Esophagus squamous epithelium (tissue), 5 donors: ENCODE measurements at places on chromosomes 5 and 9.

DNA sequence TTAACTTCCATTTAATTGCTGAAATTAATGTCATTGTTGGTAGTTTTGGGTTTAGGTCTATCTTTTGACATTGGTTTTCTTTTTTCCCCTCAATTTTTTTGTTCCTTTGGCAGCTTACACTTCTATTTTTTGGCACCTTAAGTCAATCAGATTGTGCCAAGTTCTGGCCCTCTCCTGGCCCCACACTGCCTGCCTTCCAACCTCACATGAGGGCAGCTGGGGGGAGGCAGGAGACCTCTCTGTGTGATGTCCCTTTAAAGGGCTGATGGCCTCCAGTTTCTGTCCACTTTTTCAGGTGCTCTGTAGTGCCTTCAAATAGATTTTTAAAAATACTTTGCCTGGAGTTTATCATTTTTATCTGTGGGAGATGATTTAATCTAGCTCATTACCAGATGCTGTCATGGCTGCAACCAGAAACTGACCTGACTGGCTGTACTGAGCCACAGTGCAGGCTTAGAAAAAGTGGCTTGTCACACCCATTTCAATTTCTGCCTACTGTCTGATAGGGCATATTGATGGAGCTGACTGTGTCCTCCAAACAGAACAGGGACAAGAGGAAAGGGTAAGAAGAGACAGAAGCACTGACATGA lies 196.6 kb downstream of the FANCC start:
- DNase-seq = no peak

DNA sequence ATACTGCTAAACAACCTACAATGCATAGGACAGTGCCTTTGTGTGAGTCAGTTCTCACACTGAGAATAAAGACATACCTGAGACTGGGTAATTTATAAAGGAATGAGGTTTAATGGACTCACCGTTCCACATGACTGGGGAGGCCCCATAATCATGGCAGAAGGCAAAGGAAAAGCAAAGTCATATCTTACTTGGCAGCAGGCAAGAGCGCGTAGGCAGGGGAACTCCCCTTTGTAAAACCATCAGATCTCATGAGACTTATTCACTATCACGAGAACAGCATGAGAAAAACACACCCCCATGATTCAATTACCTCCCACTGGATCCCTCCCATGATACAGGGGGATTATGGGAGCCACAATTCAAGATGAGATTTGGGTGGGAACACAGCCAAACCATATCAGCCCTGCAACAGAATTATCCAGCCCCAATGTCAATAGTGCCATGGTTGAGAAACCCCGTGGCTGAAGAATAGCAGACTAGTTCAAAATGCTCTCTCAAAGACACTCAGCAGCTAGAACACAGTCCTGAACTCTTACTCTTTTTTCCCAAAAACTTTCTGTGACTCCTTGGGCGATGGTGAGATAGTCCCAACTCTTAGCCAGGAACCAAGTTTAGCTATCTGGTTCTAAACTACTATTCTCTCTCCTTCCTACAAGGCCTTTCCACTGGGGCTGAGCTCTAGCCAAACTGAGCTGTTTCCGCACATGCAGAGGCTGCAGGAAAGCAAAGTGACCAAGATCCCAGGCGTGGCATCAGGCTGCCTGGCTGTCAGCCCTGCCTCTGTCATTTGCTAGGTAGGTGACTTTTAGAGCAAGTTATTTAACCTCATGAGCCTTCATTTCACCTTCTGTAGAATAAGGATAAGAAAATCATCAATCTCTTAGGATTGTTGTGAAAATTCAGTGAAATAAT lies 21.7 kb downstream of the FAT2 start:
- DNase-seq = no peak

DNA sequence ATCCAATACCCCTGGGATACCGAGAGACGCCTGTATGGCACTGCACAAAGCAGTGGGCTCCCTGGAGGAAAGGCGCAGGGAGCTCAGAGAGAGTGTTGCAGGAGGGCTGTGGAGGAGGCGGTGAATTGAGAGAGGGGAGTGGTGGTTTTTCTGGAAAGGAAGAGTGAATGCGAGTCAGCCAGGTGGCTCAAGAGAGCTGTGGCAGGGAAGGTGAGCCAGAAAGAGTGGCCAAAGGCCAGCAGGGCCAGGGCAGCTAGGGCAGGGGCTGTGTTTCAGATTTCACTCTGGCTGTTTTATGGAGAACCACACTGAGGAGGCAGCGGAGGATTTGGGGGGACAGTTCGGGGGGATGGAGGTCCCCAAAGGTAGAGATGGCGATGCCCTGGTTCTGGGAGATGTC lies 13.0 kb upstream of the DAB2IP start:
- no peak for DNase-seq

DNA sequence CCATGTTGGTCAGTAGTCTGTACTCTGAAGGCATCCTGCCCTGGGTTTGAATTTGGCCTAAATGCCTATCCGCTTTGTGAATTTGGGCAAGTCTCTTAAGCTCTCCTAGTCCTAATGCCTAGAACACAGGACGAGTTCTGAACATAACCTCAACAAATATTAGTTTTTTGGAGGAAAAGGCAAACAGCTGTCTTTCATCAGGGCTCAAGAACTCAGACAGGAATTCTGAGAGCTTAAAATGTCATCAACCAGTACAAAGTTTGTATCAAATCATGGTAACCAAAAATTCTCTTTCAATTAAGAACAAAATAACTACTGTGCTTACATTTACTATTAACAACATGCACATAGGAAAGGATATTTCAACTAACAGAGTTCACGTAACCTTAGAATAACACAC lies 182.5 kb upstream of the PPP1R2B start:
- DNase-seq = no peak

GRCh38 chr9:121631978-121632418 lies 19.4 kb upstream of the DAB2IP start:
- no peak for DNase-seq

DNA sequence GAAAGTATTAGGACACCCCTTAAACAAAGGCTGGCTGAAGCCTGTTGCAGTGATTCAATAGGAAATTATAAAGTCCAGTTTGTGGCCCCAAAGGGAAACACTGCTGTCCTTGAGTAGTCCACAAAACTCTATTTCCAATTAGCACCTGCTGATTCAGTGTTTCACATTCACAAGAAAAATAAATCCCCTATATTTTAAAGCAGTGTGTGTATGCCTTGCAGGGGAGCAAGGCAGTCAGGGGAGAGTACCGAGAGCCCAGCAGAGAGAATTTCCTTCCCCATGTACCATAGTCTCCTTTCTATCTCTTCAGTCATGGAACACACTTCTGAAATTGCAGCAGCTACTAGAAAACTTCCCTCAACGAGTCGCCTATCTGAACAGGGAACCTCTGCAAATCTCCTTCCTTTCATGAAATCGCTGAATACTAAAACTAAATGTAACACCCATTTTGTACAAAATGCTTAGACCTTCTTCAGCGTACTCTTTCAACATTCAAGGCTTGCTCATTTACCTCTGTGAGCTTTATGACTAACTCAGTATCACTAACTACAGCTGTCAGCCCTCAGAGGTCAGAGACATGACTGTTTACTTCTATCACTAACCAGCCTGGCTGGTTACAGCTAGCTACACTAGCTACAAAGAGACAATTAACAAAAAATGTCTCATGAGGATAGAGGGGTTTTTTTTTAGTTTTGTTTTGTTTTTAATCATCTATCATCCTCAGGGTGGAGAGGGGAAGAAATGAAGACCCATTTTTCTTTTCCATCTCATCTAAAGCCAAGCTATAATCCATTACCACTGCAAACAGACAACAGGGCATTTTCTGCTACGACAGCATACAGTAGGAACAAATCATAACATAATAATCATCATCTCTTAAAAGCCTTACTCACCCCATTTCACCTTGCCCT lies 188.7 kb downstream of the EBF1 start:
- DNase-seq = no peak

DNA sequence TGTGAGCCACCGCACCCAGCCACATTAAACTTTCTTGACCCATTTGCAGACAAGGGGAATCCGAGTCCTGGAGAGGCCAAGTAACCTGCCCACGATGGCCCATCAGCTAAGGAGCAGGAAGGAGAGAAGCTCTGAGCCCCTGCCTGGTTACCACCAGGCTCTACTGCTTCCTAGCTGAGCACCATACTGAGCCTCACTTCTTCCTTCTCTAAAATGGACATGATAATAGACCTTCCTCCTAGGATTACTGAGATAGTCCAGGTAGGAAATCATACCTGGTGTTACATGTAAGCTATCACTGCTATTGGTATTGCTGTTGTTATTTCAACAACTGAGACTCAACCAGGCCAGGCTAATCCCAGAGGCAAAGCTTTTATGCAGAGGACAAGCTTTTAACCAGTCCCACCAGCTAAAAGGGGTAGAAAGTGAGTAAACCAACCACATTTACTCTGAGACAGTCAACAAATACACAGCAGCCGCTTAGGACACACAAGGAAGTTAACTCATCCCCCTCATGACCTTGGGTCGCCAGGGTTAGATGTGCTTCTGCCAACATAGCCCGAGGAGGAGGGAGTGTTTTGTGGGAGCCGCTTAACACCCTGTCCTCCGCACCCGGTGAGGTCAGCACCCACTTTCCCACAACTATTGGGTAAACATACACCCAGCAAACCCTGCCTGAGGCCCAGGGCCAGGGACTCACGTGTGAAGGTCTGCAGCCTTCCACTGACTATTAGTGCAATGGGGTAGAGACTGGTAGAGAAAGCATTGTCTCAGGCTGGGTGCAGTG lies 20.6 kb upstream of the PTGES start:
- no peak for DNase-seq

DNA sequence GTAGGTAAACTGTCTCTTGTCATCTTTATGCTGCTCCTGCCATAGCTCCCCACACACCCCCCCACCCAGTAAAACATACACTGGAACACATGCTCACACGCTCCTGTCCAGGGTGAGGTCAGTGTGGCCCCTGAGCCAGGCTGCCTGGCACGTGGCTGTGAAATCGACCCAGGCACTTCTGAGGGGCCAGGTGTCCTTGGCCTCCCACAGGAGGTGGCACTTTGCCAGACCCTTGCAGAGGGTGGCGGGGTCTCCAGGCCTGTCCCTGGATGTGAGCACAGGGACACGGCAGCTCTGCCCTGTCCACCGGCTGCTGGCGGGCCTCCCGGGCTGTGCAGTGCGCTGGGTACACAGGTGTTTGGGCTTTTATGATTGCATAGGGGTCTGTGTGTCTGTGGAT lies 10.0 kb upstream of the CRB2 start:
- no peak for DNase-seq

GRCh38 chr9:127455324-127455992 lies 4.1 kb downstream of the LRSAM1 start:
- no peak for DNase-seq

GRCh38 chr5:164356790-164357189 lies 851.4 kb downstream of the MAT2B start:
- no peak for DNase-seq

GRCh38 chr9:18235181-18235908 lies 238.6 kb upstream of the ADAMTSL1 start:
- DNase-seq = no peak

DNA sequence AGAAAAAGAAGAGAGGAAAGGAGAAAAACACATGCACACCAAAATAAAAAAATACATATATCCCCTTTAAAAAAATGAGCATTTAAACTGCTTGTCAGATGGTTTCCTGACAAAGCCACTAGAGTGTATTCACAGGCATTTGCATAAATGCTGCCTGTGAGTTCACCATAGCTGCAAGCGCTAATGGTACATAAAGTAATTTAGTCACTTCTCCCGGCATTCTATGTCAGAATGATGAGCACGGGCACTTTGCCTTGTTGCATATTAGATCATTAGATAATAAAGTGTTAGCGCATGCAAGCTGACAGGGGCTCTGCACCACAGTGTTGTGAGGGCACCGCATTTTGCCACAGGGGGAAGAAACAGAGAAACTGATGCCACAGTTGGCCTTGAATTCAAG lies 280.6 kb downstream of the EBF1 start:
- no peak for DNase-seq

GRCh38 chr9:87512311-87512710 lies 14.6 kb downstream of the DAPK1 start:
- no peak for DNase-seq

DNA sequence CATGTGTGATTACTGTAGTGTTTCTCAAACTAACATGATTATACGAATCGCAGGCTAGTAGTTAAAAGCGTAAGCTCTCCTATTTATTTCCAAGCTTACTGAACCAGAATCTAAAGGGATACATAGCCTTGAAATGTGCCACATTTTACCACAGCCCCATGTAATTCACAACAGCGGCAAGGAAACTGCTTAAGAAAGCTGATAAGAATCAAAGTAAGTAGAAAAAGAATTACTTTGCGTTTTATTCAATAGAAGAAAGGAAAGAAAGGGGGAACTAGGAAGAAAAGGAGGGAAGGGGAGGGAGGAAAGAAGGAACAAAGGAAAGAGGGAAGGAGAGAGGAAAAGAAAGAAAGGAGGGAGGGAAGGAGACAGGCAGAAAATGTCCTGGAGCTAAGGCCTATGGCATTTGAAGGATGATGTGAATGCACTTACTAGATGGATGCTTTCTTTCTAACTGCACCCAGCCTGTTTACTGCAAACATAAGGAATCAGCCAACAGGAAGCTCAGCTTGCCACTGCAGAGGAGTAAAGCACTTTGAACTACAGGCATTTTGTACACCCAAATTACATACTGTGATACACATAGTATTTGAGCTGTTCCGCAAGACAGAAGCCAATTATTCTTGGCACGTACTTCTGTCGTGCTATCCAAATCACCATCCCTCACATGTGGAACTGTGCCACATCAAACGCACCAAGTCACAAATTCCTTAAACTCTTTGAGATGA lies 521.7 kb downstream of the RAB3C start:
- DNase-seq = no peak

GRCh38 chr9:109765830-109766229 lies 14.2 kb upstream of the PALM2AKAP2 start:
- no peak for DNase-seq

- DNase-seq = no peak
Observed at GRCh38 chr5:33595303-33595702, 154.5 kb downstream of the TARS1 start.

DNA sequence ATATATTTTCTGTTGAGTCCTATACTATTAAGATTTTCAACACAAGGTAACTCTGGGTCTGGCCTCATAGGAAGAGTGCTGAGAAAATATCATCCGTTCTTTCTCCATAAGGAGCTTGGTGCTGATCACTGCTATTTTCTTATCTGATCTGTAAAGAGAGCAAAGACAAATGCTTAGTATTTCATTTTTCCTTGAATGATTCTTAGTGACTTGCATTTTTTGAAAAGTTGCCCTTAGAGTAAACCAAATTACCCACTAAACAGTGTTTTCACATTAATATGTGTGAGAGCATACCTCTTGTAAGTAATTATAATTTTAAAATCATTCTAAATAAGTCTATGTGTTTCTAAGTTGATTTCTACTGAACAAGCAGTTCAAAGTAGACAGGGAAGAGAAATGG lies 121.3 kb upstream of the CTSV start:
- DNase-seq = no peak
